ENCODE measurements at places on chromosomes 6 and 20.

- H3K27me3 ChIP-seq: no peaks in the 10 kb centered on the region
- no peak overlapping the region for H3K27ac ChIP-seq
- DNase-seq: no peak
- H3K36me3 ChIP-seq: no peaks in the 10 kb centered on the region
These were observed 85.5 kb upstream of the FRMD1 start for GRCh38 chr6:168164462-168165061.

- no peak for DNase-seq
- H3K4me3 ChIP-seq: no peak overlapping the region
- no peaks in the 10 kb centered on the region for H3K27me3 ChIP-seq
- no peaks in the 10 kb centered on the region for H3K4me1 ChIP-seq
These were observed 31.0 kb upstream of the TCFL5 start for GRCh38 chr20:62892348-62893304.

- no peak overlapping the region for H3K4me3 ChIP-seq
- no peaks in the 10 kb centered on the region for H3K36me3 ChIP-seq
- DNase-seq: peak; percentile 30
- H3K4me1 ChIP-seq: no peaks in the 10 kb centered on the region
These were observed 11.8 kb downstream of the TOX2 start for GRCh38 chr20:43926287-43927050.

DNA sequence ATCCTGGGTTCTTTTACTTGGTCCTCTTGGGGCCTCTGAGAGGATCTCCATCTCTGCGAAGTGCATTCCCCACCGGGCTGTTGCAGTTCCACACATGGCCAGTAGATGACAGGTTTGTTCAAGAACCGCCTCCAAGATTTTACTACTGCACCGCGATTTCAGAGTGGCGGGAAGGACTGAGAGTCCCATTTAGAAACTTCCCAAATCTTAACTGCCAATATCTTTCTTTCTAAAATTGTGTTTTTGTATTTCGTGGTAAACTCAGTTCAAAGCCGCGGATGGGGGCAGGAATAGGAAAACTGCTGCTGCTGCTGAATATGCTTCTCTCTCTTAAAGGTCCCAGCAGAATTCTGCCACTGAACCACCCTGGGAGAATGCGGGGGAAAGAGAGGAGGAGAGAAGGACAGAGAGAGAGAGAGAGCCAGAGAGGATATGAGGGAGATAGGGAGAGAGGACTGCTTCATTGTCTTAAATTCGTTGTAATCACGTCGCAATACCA lies 8.6 kb upstream of the BTNL2 start:
- H3K27me3 ChIP-seq: no peaks in the 10 kb centered on the region
- no peak overlapping the region for H3K27ac ChIP-seq
- no peaks in the 10 kb centered on the region for H3K4me1 ChIP-seq
- peak; percentile 91 for DNase-seq
- H3K36me3 ChIP-seq: no peaks in the 10 kb centered on the region

DNA sequence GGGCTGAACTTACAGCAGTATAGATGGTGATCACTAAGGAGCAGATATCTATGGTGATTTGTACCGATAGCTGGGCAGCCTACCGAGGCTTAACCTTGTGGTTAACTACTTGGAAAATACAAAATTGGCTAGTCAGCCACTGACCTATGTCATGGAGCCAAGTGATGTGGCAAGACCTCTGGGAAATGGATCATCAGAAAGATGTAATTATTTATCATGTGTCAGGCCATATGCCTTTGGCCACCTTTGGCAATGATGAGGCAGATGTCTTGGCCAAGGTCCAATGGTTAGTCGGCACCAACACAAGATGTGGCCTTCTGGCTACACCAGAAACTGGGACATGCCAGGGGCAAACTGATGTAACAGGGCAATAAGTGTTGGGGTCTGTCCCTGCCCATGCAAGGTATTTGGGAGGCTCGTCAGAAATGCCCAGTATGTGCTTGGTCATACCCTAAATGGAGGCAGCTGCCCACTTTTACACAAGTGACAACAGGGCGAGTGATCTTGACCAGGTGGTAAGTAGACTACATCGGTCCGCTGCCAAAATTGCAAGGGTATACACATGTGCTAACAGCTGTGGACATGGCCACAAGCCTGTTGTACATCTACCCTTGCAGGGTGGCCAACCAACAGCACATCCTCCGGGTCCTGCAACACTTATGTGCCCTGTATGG lies 30.1 kb downstream of the HDDC2 start:
- no peak for DNase-seq
- no peaks in the 10 kb centered on the region for H3K27me3 ChIP-seq
- H3K4me3 ChIP-seq: no peak overlapping the region
- no peak overlapping the region for H3K27ac ChIP-seq
- no peaks in the 10 kb centered on the region for H3K36me3 ChIP-seq
- H3K4me1 ChIP-seq: no peaks in the 10 kb centered on the region

DNA sequence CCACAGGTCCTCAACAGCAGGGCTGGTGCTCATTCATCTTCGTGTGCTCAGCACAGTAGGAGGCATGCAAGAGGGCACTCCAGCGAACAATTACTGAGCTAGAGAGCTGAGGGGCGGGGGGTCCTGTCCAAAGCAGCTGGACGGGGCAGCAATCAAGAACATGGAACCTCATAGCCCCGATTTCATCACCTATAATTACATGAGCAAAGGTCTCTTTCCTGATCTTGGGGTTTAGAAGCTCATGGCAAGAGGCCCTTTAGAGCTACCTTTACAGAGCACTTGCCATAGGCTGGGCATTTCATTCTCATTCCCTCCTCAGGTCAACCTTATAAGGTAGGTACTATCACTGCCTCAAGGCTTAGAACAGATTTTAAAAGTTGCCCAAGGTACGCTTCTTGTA lies 10.4 kb downstream of the MOCS1 start:
- no peaks in the 10 kb centered on the region for H3K27me3 ChIP-seq
- H3K36me3 ChIP-seq: no peaks in the 10 kb centered on the region

- no peak overlapping the region for H3K4me3 ChIP-seq
- H3K27ac ChIP-seq: no peak overlapping the region
- no peaks in the 10 kb centered on the region for H3K27me3 ChIP-seq
These were observed 87.3 kb downstream of the PTPRT start for GRCh38 chr20:43102394-43102793.

DNA sequence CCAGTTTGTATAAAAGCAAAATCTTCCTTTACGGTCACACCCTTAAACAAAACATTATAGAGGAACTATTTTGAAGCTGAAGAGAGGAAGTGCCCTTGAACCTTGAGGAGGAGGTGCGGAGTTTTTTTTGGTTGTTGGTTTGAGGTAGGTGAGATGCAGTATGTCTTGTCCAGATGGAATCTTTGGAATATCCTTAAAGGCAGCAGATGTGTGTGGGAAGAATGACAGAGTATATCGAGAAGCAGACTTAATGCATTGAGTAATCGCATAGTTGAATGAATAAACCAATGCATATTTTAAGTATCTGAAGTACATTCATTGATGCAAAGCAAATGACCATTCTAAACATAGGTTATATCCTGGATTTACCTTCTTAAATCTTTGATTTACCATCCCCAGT lies 49.9 kb downstream of the AIG1 start:
- H3K27ac ChIP-seq: no peak overlapping the region
- no peak for DNase-seq
- no peaks in the 10 kb centered on the region for H3K27me3 ChIP-seq
- H3K36me3 ChIP-seq: no peaks in the 10 kb centered on the region
- H3K4me1 ChIP-seq: no peaks in the 10 kb centered on the region
- no peak overlapping the region for H3K4me3 ChIP-seq

GRCh38 chr20:57122536-57123489 lies 143.6 kb downstream of the BMP7 start:
- H3K36me3 ChIP-seq: no peaks in the 10 kb centered on the region
- DNase-seq: no peak
- no peak overlapping the region for H3K27ac ChIP-seq
- H3K27me3 ChIP-seq: no peaks in the 10 kb centered on the region

DNA sequence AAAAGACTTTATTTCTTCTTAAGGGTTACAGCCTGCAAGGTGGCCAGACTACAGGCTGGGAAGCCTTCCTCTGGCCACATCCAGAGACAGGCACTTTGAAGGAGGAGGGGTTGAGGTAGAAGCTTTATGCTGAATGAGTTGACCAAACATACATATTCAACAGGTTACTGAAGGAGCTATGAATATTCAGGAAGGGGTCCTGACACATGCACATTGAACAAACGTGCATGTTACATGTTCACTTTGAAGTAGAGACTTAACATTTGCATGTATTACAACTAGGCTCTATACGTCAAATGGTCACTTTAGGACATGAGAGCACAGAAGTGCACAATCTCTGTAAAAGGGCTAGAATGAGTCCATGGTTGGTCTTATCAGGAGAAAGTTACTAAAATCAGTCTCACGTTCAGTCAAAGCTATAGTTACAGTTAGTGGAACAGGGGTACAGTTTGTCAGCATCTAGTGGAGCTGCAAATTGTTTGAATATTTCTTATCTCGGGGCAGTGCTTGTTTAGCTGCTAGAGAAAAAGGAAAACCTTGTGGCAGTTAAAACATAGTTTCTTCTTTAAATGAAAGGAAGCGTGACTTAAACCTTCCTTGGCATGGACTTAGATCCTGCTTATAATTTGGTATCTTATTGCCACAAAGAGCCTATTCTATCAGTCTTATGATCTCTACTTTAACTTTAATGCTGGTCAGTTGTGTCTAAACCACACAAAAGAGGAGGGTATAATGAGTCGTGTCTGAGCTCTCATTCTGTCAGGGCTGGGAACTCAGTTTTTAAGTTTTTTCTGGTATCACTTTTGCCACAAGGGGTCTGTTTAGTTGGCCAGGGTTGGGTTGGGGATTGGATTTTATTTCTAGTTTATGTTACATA lies 4.6 kb upstream of the ZSCAN9 start:
- no peak for DNase-seq
- peaks cover 7% of the 10 kb centered on the region for H3K4me1 ChIP-seq
- no peak overlapping the region for H3K4me3 ChIP-seq
- no peaks in the 10 kb centered on the region for H3K36me3 ChIP-seq
- no peaks in the 10 kb centered on the region for H3K27me3 ChIP-seq

DNA sequence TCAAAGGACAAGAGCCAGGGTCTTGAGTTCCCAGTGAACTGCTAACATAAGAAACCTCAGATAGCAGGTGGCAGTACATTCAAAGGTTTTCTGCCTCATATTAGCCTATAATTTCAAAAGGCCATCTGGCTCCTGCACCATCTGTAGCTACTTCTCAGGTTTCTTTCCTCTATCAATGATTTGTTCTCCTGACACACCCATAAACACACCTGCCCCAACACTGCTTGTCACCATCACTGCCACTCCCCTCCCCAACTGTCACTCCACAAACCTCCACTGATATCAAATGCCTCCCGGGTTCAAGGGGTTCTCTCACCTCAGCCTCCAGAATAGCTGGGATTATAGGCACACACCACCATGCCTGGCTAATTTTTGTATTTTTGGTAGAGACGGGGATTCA lies 152.7 kb upstream of the SLC22A16 start:
- no peaks in the 10 kb centered on the region for H3K4me1 ChIP-seq
- no peak overlapping the region for H3K27ac ChIP-seq
- H3K27me3 ChIP-seq: no peaks in the 10 kb centered on the region
- H3K36me3 ChIP-seq: no peaks in the 10 kb centered on the region
- no peak for DNase-seq

- no peak overlapping the region for H3K4me3 ChIP-seq
- no peak overlapping the region for H3K27ac ChIP-seq
- no peak for DNase-seq
- H3K36me3 ChIP-seq: no peaks in the 10 kb centered on the region
- H3K27me3 ChIP-seq: no peaks in the 10 kb centered on the region
- H3K4me1 ChIP-seq: no peaks in the 10 kb centered on the region
These were observed 41.2 kb downstream of the SASH1 start for GRCh38 chr6:148383658-148384368.

- no peak for DNase-seq
- no peak overlapping the region for H3K4me3 ChIP-seq
- H3K27ac ChIP-seq: no peak overlapping the region
These were observed 70.6 kb upstream of the CCN2 start for GRCh38 chr6:132021552-132022375.

DNA sequence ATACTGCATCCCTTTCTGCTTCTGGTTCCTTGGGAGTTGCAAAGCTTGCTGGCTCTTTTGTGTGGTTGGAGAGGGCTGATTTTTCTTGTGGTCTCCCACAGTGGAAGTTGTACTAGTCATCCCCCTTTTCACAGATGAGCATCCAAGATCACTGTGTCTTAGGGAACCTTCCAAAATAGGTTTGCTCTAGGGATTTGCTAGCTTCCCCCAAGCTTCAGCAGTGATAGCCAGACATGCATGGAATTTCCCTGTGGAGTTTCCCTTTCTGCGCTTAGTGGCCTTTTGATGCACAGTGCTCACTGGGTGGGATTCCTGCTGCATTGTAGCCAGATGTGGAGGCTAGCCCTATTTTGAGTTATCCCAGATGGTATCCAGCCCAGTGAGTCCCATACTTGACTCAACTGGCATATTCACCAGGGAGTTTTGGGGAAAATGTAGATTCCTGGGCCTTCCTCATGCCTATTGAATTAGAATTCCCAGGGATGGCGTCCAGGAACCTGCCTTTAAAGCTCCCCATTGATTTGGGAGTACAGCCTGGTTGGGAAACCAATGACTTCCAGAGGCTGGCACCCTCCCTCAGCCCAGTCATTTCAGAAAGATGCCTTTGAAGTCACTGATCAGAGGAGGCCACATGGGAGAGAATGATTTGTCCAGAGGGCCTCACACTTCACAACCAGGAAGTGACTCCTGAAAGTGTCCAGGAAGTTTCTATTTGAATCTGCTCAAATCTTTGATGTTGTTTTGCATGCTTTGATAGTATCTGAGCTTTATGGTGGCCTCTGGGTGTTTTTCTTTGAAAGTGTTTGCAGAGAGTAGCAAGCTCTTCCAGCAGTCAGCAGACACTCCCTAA lies 25.9 kb downstream of the PPARD start:
- no peak for DNase-seq
- no peaks in the 10 kb centered on the region for H3K27me3 ChIP-seq
- H3K27ac ChIP-seq: no peak overlapping the region
- H3K36me3 ChIP-seq: no peaks in the 10 kb centered on the region

DNA sequence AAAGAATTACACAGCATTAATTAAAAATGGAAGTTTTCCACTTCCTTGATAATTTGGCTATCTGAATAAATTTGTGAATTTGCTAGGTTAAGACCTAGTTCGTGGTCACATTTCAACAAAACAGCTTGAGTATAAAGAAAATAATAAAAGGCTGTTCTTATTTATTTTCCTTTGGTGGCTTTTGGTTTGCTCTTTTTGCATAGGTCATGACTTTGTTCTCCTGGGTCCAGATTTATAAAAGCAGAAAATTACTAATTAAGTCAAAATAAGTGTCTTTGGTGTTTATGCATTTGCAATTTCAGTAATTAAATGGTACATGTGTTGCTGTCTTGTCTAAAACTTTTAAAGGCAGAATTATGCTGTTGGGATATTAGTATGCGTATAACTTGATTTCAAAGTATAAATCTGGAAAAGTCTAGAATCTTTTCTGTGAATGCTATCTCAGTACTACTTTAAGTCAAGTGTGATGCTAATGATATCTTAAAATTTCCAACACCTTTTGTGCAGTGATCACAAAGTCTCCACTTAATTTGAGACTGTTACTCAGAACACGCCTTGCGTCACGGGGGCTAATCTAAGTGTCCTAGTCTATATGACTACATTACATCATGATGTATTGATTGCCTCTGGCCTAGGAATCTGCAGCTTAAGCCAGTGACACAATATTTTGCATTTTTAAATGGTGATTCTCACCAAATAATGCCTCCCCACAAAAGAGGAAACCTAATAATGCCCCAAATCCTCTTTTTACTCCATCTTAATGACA lies 41.0 kb downstream of the GNAS start:
- H3K27me3 ChIP-seq: no peaks in the 10 kb centered on the region
- no peaks in the 10 kb centered on the region for H3K36me3 ChIP-seq
- no peak overlapping the region for H3K27ac ChIP-seq
- no peak overlapping the region for H3K4me3 ChIP-seq
- DNase-seq: no peak
